ENCODE measurements at places on chromosomes 6 and 20. TPM values are rescaled to one million over a fixed set of nuclear protein-coding genes. Genes with fewer than 3 reads are reported as not detected.

Gene DHX16
- 27.4 TPM for total RNA-seq

Gene TTK
- 0.55 TPM for total RNA-seq

DNA sequence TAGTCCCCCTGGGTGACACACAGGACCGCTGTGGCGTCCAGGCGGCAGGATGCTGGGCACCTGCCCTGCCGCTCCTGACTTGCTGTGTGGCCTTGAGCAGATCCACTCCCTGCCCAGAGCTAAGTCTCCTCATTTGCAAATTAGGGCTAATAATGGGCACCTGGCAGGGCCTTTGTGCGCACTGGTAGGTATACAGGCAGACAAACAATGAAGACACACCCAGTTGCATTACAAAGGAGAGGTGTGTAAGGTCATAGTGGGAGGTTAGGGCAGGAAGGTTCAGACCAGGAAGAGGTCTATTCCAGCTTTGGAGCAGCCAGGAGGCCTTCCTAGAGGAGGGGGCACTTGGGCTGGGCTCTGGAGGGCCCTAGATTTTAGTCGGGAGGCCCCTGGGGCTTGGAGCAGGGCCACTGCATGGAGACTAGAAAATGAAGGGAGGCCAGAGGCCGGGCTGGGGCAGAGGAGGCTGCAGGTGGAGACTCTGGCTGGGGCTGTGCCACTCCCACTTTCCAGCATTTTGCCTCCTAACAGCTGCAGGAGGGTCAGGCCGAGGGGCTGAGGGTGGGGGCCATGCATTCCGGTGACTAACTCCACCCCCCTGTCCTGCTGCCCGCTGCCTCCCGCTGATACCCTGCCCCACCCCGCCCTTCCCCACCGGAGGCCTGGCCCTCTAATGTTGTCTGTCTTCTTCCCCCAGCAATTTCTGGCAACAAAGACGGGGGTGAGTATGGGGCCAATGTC, 28.5 kb downstream of the MYH7B start:
- no peaks in the 10 kb centered on the region for H3K4me1 ChIP-seq
- H3K4me3 ChIP-seq, result no peak overlapping the region

DNA sequence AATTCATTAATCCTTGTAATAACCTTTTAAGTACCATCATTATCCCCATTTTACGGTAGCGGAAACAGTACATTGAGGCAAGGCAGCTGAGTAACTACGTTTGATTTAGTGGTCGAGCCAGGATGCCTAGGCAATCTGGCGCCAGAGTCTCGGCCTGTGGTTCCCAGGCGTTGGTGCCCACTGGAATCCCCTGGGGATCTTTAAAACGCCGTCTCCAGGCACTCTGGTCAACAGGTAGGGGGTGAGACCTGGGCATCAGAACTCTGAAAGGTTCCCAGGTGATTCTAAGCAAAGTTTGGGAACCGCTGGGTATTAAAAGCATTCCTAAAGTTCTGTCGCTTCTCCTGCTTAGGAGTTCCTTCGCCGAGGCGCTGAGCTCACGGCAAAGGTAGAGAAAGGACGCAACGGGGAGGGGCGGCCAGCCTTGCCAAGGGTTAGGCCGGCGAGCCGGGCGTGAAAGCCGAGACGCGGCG, 939 bp downstream of the DTNBP1 start:
- peak overlapping the region; percentile 95 for H3K4me3 ChIP-seq
- DNase-seq, result no peak
- peaks cover 7% of the 10 kb centered on the region for H3K36me3 ChIP-seq
- no peaks in the 10 kb centered on the region for H3K27me3 ChIP-seq
- peak overlapping the region; percentile 85 for H3K27ac ChIP-seq

DNA sequence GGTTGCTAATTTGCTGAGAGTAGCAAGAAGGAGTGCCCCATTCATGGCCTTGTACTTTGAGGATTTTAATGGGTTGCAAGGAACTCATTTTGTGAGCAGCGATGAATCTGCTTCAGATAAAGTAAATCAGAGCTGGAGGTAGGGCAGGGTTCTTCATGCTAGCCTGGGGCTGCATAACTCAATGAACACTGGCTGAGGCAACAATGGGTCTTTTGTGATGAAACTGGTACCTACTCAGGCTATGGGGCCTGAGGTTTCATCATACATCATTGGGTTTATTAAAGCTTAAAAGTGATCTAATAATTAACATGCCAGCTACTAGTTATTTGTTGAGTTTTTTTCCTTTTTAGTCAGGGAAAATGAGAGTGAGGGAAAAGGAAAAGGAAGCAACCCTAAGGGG, 106.9 kb downstream of the FAM50B start:
- H3K27me3 ChIP-seq, result no peaks in the 10 kb centered on the region
- H3K4me1 ChIP-seq, result no peaks in the 10 kb centered on the region
- no peak overlapping the region for H3K27ac ChIP-seq
- no peak for DNase-seq
- H3K4me3 ChIP-seq, result no peak overlapping the region
- H3K36me3 ChIP-seq, result no peaks in the 10 kb centered on the region

DNA sequence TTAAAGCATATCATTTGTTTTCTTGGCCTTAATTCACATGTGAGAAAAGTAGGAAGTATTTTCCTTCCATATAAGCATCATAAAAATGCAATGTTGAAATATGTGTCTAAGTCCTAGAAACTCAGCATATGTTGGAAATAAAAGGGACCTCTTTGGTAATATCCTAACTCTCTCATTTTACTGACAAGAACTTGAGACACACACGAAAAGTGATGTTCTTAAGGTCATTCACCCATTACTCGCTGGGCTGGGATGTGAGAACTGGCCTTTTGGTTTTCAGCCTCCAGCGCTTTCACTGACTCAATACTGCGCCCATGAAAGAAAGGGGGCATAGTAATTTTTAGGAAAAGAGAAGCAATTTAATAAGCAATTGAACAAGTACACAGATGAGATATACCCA, 153.5 kb upstream of the SCGN start:
- DNase-seq, result no peak
- no peaks in the 10 kb centered on the region for H3K36me3 ChIP-seq
- H3K4me3 ChIP-seq, result no peak overlapping the region
- no peaks in the 10 kb centered on the region for H3K4me1 ChIP-seq
- no peaks in the 10 kb centered on the region for H3K27me3 ChIP-seq

Data from upper lobe of right lung (tissue), 1 donor.